A549 treated with CpdA at 1 μM for 4 hours (cell line): ENCODE measurements at places on chromosomes 12 and 14. TPM values are rescaled to one million over a fixed set of nuclear protein-coding genes. Genes with fewer than 3 reads are reported as not detected.

The SELPLG gene
- total RNA-seq, result 0.44 to 1.1 TPM (median 1.0 TPM) in 5 replicates

The ADAMTS20 gene
- total RNA-seq, result not detected in 5 replicates

The ERP27 gene
- total RNA-seq, result not detected in 5 replicates

The TAS2R7 gene
- not detected in 5 replicates for total RNA-seq

The AHNAK2 gene
- total RNA-seq, result 178 to 245 TPM (median 196 TPM) in 5 replicates

The OR8S1 gene
- not detected in 5 replicates for total RNA-seq

The POLE2 gene
- 11.5 to 15.9 TPM (median 13.9 TPM) in 5 replicates for total RNA-seq
